T-cell (primary cell): ENCODE measurements at places on chromosomes 1 and 21.

GRCh38 chr1:210351496-210351895 is 22.8 kb downstream of the HHAT start:
- DNase-seq, result no peak

DNA sequence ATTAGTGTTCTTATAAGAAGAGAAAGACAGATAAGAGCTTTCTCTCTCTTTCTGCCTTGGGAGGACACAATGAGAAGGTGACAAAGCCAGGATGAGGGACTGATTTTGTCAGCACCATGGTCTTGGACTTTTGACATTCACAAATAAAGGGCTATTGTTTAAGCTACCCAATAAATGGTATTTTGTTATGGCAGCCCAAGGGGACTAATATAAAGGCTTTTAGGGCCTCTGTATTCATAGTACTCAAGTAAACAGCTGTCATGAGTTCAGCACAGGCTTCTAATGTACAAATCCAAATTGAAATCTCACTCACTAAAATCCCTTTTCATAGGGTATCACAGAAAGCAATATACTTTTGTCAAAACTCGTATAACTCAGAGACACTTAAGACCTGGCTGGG is 242.7 kb downstream of the FAF1 start:
- DNase-seq, result no peak

- DNase-seq, result no peak
Measured at GRCh38 chr1:7104339-7104738, 319.1 kb downstream of the CAMTA1 start.

DNA sequence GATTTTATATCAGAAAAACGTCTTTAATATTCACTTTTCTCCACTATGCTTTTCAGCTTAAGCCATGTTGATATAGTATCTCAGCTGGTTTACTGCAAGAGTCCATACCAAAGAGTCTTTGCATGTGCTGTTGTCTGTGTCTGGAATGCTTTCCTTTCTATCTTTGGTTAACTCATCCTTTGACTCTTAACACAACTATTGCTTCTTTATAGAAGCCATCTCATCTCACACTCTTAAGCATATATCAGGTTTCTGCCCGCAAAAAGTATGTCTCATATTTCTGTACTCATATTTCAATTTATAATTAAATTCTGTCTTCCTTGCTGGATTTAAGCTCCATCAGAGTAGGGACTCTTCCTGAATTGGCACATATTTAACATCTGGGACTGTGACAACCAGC is 220.9 kb upstream of the KCNK2 start:
- no peak for DNase-seq

DNA sequence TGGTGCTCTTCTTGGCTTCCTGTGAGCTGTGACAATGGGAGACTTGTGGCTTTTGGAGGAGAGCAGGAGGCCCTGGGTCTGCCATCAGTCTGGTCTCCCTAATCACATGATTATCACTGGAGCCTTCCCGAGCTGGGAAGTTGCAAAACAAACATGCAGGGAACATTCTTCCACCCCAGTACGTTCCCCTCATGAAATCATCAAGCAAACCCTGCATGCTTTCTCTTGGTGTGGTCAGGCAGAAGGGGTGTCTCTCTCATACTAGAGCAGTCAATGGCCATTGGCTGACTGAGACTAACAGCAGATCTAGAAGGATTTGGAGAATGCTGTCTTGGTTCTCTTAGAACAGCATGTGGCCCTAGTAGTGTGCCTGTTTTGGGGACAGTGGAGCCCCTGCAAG is 111.2 kb downstream of the LIPI start:
- DNase-seq, result no peak

- DNase-seq, result no peak
Measured at GRCh38 chr21:23496729-23497128, 2110.6 kb downstream of the MRPL39 start.

GRCh38 chr1:207331354-207332313 is 10.2 kb downstream of the CD55 start:
- DNase-seq, result no peak

- no peak for DNase-seq
Measured at GRCh38 chr1:81484284-81484683, 316.4 kb upstream of the ADGRL2 start.

- no peak for DNase-seq
Measured at GRCh38 chr1:188669728-188670382, 1807.8 kb downstream of the BRINP3 start.

DNA sequence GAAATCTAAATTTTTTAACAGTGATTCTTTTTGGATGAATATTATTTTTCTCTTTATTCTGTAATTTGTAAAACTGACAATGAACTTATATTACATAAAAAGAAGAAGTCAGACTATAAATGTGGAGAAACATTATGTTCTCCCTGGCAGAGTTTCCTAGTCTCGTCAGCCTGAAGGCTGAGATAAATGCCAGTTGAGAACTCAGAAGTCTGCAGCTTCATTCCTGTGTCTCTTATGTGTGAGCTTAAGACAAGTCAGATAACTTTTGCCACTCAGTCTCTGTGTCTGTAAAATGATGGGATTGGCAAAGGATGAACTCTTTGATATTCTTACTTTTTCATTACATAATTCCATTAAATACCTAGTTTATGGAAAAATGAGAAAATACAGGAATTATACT is 568.8 kb upstream of the ZRANB2 start:
- no peak for DNase-seq

DNA sequence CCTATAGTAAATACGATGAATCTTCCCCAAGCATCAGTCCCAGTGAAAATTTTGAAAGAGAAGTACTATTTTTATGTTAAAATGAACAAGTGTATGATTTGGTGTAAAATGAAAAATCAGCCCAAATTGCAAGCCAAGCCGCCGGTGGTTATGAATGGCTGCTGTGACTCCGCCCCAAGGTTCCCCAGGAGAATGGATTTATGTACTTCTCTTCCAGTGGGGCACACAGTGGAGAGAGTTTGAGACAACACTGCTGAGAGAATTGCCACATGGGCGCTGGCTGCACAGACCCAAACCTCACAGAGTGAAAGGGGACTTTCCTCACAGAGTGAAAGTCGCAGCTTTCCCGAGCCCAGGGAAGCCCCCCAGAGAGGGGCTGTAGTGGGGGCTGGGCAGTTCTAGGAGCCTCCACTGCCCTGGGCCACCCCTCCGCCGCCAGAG is 24.0 kb downstream of the CDK18 start:
- DNase-seq, result no peak

- DNase-seq, result no peak
Measured at GRCh38 chr21:24127651-24128050, 1479.6 kb downstream of the MRPL39 start.

- peak; percentile 41 for DNase-seq
Measured at GRCh38 chr1:205528887-205529825, 24.7 kb downstream of the CDK18 start.

DNA sequence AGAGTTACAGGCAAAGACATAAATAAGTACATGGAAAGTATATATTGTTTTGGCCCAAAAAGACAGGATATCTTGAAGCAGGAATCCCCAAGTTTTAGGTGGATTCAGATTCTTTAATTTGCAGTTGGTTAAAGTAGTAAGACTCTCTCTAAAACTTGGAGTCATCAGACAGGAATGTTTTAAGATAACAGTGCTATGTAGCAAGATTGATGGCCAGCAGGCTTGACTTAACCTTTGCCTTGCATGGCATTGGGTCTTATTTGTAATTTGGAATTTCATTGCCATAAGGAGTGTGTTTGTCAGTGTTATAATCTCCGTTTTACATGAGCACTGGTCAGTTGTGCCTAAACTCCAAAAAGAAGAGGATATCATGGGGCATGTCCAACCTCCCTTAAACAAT is 727.6 kb upstream of the CHRM3 start:
- no peak for DNase-seq

DNA sequence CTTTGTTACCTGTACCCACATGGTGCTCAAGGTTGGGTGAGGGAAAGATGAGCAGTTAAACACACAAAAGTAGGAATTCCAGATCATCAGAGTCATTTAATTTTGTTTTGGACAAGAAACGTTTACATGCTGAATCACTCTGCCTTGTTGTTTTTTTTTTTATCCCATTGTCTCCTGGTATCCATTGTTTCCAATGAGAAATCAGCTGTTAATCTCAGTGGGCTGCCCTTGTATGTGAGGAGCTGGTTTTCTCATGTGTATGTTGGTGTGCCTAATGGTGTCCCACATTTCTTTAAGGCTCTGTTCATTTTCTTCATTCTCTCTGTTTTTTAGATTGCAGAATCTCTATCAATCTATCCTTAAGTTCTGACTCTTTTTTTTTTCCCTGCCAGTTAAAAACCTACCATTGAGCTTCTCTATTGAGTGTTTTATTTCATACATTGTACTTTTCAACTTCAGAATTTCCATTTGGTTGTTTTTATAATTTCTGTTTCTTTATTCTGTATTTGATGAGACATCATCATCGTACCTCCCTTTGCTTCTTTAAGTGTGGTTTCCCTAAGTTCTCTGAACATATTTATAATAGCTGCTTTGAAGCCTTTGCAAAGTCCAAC is 8.8 kb upstream of the OBSCN start:
- no peak for DNase-seq

- DNase-seq, result no peak
Measured at GRCh38 chr1:60866917-60867531, 215.3 kb upstream of the NFIA start.

GRCh38 chr1:103942029-103942428 is 192.3 kb downstream of the AMY1C start:
- no peak for DNase-seq

- no peak for DNase-seq
Measured at GRCh38 chr1:183847641-183848040, 42.7 kb downstream of the RGL1 start.
